ENCODE measurements at places on chromosomes 6 and 20.

DNA sequence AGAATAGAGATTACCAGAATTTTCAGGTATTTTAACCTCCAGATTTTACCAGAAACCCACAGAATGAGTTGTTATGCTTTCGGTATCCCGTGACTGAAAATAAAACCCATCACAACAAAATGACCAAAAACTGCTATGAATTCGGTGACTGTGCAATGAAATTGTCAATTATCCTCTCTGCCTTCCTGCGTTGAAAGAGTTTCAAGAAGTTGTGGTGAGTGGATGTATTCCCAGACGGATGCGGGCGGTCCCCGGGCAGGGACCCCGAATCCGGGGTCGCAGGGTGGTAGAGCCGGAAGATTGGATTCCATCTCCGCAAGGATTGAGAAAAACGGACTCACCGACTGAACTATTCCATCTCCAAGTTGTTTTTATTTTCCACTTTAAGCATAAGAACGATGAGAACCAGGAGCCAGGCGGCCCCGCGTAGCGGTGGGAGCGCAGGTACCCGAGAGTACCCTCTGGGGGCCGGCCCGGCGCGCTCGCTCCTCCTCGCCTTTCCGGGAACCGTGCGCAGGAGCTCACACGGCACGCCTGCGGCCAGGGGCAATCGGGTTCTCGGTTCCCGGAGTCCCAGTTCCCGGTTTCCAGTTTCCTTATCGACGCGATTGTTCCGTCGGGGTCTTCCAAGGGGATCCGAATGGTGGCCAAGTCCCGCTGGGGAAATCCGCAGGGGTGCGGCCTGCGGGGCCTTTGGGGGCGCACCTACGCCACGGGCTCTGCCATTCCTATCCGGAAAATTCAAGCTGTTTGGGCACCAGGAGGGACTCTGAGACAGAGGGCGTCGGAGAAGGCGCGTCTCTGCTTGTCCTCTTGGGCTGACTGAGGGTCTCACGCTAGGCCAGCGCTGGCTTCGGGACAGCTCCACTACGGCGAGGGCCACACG lies 104.9 kb upstream of the PRDM1 start:
- H3K27ac ChIP-seq = no peak overlapping the region
- no peaks in the 10 kb centered on the region for H3K4me1 ChIP-seq
- DNase-seq = no peak
- no peak overlapping the region for H3K4me3 ChIP-seq
- peaks cover 5% of the 10 kb centered on the region for H3K27me3 ChIP-seq

DNA sequence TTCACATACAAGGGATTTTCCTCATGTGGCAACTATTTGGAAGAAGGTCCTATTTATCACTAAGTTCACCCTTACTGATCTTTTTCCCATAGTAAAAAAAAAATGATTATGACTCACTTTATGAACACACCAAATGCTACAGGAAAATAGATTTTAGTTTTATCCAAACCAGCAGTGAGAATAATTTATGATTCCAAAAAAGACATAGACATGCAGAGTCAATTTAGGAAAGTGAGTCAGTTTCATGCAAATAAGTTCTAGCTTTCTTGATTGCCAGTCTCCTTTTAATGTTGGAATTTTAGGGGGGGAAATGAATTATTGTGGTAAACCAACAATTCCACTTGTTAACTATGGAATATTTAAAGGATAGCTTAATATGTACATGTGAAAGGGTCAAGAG lies 64.0 kb upstream of the RNF146 start:
- no peaks in the 10 kb centered on the region for H3K27me3 ChIP-seq
- no peak for DNase-seq
- no peaks in the 10 kb centered on the region for H3K4me1 ChIP-seq
- H3K27ac ChIP-seq = no peak overlapping the region

DNA sequence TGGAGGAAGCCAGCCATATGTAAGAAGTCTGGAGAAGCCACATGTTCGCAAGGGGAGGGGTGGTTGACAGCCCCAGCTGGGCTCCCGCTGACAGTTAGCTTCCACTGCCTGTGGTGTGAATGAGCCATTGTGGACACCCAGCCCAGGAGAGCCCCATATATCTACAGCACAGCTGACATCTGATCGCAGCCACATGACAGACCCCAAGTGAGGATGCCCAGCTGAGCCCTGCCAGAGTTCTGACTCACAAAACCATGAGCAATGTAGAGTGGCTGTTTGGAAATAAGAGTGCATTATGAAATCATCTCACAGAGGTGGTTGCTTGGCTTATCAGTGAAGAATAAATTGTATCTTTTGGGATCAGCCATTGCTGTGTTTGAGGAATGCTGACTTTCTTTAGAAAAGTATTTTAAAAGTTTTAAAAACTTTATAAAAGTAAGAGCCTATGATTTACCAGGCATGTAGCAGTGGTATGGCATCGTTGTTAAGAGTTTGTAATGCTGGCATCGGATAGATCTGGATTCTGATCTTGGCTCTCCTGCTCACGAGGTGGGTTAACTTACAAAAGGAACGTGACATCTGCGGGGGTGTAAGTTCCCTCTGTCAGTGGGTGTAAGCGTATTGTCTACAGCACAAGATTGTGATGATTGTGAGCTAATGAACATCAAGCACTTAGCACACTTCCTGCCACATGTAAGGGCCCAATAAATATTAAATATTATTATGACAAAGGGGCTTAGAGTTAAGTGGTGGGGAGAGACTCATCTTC lies 24.1 kb downstream of the CFAP61 start:
- H3K4me3 ChIP-seq = no peak overlapping the region
- no peaks in the 10 kb centered on the region for H3K36me3 ChIP-seq
- H3K27me3 ChIP-seq = peaks cover 5% of the 10 kb centered on the region
- H3K27ac ChIP-seq = no peak overlapping the region

GRCh38 chr20:44649976-44650375 lies 1.5 kb downstream of the ADA start:
- DNase-seq = no peak
- no peak overlapping the region for H3K27ac ChIP-seq
- peaks cover 5% of the 10 kb centered on the region for H3K27me3 ChIP-seq

GRCh38 chr6:136901212-136901784 lies 20.8 kb upstream of the SLC35D3 start:
- no peaks in the 10 kb centered on the region for H3K36me3 ChIP-seq
- H3K27me3 ChIP-seq = no peaks in the 10 kb centered on the region
- no peak overlapping the region for H3K27ac ChIP-seq

DNA sequence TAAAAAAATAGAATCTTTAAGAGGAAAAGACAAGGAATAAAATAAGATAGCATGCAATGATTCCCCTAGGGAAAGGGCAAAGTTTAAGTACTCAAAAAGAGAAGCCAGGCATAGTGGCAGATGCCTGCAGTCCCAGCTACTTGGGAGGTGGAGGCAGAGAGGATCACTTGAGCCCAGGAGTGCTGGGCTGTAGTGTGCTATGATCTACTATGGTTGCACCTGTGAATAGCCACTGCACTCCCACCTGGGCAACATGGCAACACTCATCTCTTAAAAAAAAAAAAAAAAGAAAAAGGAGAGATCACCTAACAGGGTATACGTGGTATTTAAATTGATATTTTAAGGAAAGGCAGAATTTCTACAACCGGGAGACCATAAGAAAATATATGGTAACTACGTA lies 16.0 kb downstream of the EPHA7 start:
- H3K4me3 ChIP-seq = no peak overlapping the region
- DNase-seq = no peak
- H3K36me3 ChIP-seq = no peaks in the 10 kb centered on the region
- H3K27me3 ChIP-seq = no peaks in the 10 kb centered on the region
- H3K27ac ChIP-seq = no peak overlapping the region

- H3K27ac ChIP-seq = no peak overlapping the region
- H3K36me3 ChIP-seq = no peaks in the 10 kb centered on the region
- no peaks in the 10 kb centered on the region for H3K4me1 ChIP-seq
- H3K4me3 ChIP-seq = no peak overlapping the region
- no peaks in the 10 kb centered on the region for H3K27me3 ChIP-seq
- DNase-seq = no peak
These were observed 703.8 kb downstream of the RFPL4B start for GRCh38 chr6:113050979-113051378.

GRCh38 chr20:51910321-51911050 lies 108.2 kb upstream of the SALL4 start:
- H3K27ac ChIP-seq = no peak overlapping the region
- no peaks in the 10 kb centered on the region for H3K4me1 ChIP-seq
- H3K36me3 ChIP-seq = no peaks in the 10 kb centered on the region

- 0 out of 3 replicates have a peak, but pooled peaks cover 5% of the 10 kb centered on the region for H3K27me3 ChIP-seq
- DNase-seq = no peak
- no peaks in the 10 kb centered on the region for H3K36me3 ChIP-seq
These were observed 156.8 kb upstream of the JARID2 start for GRCh38 chr6:15088904-15089568.

DNA sequence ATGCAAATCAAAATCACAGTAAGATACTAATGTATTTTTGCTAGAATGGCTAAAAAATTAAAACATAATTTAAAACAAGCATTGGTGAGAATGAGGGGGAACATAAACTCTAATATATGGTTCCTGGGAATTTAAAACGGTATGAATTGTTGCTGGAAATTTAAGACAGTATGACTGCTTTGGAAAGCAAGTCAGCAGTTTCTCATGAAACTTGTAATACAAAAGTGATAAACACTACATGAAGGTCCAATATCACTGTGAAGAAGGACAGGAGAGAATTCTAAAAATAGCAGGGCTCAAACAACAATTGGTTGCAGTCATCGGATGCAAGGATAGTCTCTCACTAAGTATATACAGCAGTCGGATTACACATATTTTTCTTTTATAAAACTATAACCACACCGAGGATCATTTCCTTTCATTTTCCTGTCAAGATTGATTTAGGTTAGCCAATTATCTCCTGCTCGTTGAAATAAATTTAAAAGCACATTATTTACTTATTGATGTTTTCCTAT lies 18.5 kb upstream of the PRSS16 start:
- H3K4me1 ChIP-seq = peaks cover 20% of the 10 kb centered on the region
- no peak overlapping the region for H3K27ac ChIP-seq
- H3K4me3 ChIP-seq = no peak overlapping the region
- H3K36me3 ChIP-seq = no peaks in the 10 kb centered on the region
- DNase-seq = no peak

- H3K27ac ChIP-seq = peak overlapping the region; percentile 99
- H3K27me3 ChIP-seq = no peaks in the 10 kb centered on the region
- peaks cover 38% of the 10 kb centered on the region for H3K4me1 ChIP-seq
These were observed 19.3 kb downstream of the HIVEP2 start for GRCh38 chr6:142925575-142926110.

- no peaks in the 10 kb centered on the region for H3K36me3 ChIP-seq
- H3K4me1 ChIP-seq = no peaks in the 10 kb centered on the region
- no peak overlapping the region for H3K4me3 ChIP-seq
These were observed 22.7 kb downstream of the SYNDIG1 start for GRCh38 chr20:24492031-24492607.

GRCh38 chr20:61263084-61263695 lies 11.1 kb downstream of the CDH4 start:
- H3K27me3 ChIP-seq = peaks cover 51% of the 10 kb centered on the region
- H3K4me1 ChIP-seq = no peaks in the 10 kb centered on the region
- H3K27ac ChIP-seq = no peak overlapping the region
- H3K36me3 ChIP-seq = no peaks in the 10 kb centered on the region

GRCh38 chr6:135853986-135854385 lies 2.5 kb downstream of the PDE7B start:
- H3K27me3 ChIP-seq = no peaks in the 10 kb centered on the region
- no peaks in the 10 kb centered on the region for H3K36me3 ChIP-seq
- DNase-seq = no peak
- no peaks in the 10 kb centered on the region for H3K4me1 ChIP-seq
- no peak overlapping the region for H3K27ac ChIP-seq

GRCh38 chr6:32700391-32701040 lies 34.1 kb upstream of the HLA-DQB1 start:
- H3K4me3 ChIP-seq = no peak overlapping the region
- no peaks in the 10 kb centered on the region for H3K27me3 ChIP-seq
- no peaks in the 10 kb centered on the region for H3K36me3 ChIP-seq
- H3K4me1 ChIP-seq = no peaks in the 10 kb centered on the region

- peak within 1 kb of the TSS; percentile 73 for H3K4me3 ChIP-seq
- H3K27ac ChIP-seq = no peak within 1 kb of the TSS
- H3K27me3 ChIP-seq = peaks cover 2% of the 10 kb centered on the region
- no peaks in the 10 kb centered on the region for H3K36me3 ChIP-seq
These were observed at the start of gene TMEM200A for GRCh38 chr6:130365166-130366106. TMEM200A (plus strand) TSS chr6:130366017; CDS start chr6:130440423, 74,406 bp downstream.

DNA sequence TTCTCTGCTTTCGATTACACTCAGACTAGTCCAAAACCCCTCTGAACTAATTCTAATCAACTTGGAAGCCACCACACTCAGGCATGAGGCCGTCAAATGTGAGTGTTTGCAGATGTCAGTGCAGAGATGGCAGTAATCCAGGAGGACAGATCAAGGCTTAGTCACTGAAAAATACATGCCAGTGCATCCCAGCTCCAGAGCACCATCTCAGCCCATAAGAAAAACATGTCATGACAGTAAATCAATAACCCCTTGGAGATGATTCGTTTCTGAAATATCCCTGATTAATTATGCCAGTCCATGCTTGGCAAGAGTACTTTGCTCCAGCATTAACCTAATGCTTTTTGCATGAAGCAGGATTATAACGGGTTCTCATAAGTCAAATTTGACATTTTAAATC lies 179.5 kb downstream of the ADAT2 start:
- no peak overlapping the region for H3K27ac ChIP-seq
- no peak overlapping the region for H3K4me3 ChIP-seq
- no peaks in the 10 kb centered on the region for H3K27me3 ChIP-seq

DNA sequence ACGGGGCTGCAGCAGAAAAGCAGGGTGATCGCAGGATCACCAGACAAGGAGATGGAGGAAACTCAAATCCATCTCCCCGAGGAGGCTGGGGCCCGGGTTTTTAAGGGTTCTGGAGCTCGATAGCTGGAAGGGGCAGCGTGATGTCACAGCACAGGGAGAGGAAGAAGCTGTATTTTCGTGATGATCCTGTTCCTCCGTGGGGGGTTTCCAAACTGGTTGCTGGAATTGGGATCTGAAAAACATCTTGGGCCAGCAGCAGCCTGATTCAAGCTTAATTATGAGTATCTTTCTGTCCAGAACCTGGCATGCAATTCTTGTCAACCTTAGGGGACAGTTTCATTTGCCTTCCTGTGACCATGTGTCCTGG lies 4.1 kb downstream of the CST7 start:
- H3K4me1 ChIP-seq = 0 out of 2 replicates have a peak, but pooled peaks cover 5% of the 10 kb centered on the region
- H3K27me3 ChIP-seq = peaks cover 12% of the 10 kb centered on the region
- no peak overlapping the region for H3K4me3 ChIP-seq

GRCh38 chr6:56050530-56051201 lies 175.3 kb upstream of the BMP5 start:
- H3K4me1 ChIP-seq = no peaks in the 10 kb centered on the region
- no peaks in the 10 kb centered on the region for H3K36me3 ChIP-seq
- no peaks in the 10 kb centered on the region for H3K27me3 ChIP-seq
- no peak overlapping the region for H3K4me3 ChIP-seq
- H3K27ac ChIP-seq = no peak overlapping the region

- no peaks in the 10 kb centered on the region for H3K36me3 ChIP-seq
- H3K27me3 ChIP-seq = no peaks in the 10 kb centered on the region
- no peak overlapping the region for H3K27ac ChIP-seq
- DNase-seq = no peak
- H3K4me3 ChIP-seq = no peak overlapping the region
- H3K4me1 ChIP-seq = peaks cover under 1% of the 10 kb centered on the region
These were observed 41.4 kb downstream of the DTNBP1 start for GRCh38 chr6:15621203-15622044.

DNA sequence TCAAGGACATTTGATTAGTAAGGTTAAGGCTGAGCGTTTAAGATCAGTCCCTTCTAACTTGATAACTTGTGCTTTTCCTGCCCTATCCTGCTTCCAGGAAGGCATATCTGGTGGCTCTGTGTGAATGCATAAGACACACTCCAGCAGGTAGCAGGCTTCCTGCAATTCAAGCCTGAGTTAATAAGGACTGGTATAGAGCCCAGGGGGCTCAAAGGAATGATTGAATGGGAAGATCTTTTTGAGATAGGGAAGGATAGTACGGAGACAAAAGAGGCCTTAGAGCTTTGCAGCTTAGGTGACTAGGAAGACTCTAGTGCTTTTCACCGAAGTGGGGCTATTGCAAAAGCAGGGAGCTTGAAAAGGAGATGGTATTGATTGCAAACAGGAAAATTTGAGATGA lies 307.1 kb downstream of the GRIK2 start:
- H3K27me3 ChIP-seq = no peaks in the 10 kb centered on the region
- H3K36me3 ChIP-seq = no peaks in the 10 kb centered on the region
- no peak for DNase-seq
- H3K4me3 ChIP-seq = no peak overlapping the region
- H3K4me1 ChIP-seq = no peaks in the 10 kb centered on the region
